Osteoblast (primary cell): ENCODE measurements at places on chromosomes 5 and 9. TPM values are rescaled to one million over a fixed set of nuclear protein-coding genes. Genes with fewer than 3 reads are reported as not detected.
A peak's percentile ranks its signal among the peaks of the same experiment; 100 is the strongest.

DNA sequence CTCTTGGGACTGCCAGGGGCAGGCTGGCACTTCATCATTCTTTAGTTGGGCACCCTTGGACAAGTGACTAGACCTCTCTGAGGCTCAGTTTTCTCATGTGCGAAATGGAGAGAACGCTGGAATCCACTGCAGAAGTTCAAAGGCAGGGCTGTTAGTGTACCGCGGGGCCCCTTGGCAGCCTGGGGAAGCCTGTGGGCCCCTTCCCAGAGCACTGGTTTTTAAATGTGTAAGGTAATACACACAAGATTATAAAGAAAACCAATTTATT lies 209.5 kb upstream of the MVB12B start:
- DNase-seq = no peak
- H3K36me3 ChIP-seq = no peaks in the 10 kb centered on the region
- H3K27me3 ChIP-seq = peaks cover 9% of the 10 kb centered on the region
- no peak overlapping the region for H3K4me3 ChIP-seq
- H3K4me1 ChIP-seq = no peaks in the 10 kb centered on the region
- no peak overlapping the region for H3K27ac ChIP-seq

- peaks cover 3% of the 10 kb centered on the region for H3K4me1 ChIP-seq
- H3K36me3 ChIP-seq = no peaks in the 10 kb centered on the region
- H3K4me3 ChIP-seq = no peak overlapping the region
These were observed 13.4 kb upstream of the GRHPR start for GRCh38 chr9:37408933-37409710.

DNA sequence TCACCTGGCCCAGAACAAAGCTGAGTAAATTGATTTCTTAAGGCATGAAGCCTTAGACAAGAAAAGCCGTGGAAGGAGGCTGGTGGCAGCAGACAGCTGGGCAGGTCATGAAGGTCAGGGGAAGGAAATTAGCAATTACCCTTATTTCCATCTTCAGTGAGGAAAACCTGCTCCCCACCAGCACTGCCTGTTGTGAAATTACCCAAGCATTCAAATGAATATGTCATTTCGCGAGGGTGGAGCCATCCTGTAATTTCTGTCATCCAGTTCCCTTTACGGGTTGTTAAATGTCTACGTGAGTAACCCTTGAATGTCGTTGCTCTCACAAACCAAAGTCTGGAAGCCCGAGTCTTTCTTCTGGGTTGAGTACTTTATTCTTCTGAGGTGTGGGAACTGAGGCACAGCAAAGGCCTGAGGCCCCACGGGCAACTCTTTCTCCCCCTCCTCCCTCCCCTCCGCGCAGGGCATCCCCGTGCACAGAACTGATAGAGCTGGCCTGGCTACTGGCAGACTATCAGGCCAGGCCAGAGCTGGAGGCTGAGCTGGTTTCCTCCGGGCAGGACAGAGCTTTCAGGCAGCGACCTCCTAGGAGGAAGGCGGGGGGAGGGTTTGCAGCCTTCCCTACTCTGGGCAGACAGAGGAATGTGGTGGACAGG lies 22.0 kb upstream of the AK3 start:
- peaks cover 4% of the 10 kb centered on the region for H3K27me3 ChIP-seq
- H3K27ac ChIP-seq = no peak overlapping the region
- DNase-seq = peak; percentile 73
- no peaks in the 10 kb centered on the region for H3K36me3 ChIP-seq
- H3K4me3 ChIP-seq = peak overlapping the region; percentile 54

- H3K4me1 ChIP-seq = no peaks in the 10 kb centered on the region
- no peak for DNase-seq
- no peak overlapping the region for H3K4me3 ChIP-seq
- no peak overlapping the region for H3K27ac ChIP-seq
These were observed 2209.2 kb downstream of the MAT2B start for GRCh38 chr5:165714598-165714997.

GRCh38 chr5:157203417-157203816 lies 22.8 kb downstream of the ITK start:
- no peaks in the 10 kb centered on the region for H3K4me1 ChIP-seq
- H3K27ac ChIP-seq = no peak overlapping the region
- no peak overlapping the region for H3K4me3 ChIP-seq
- DNase-seq = no peak

GRCh38 chr9:35553670-35554543 lies 51.2 kb upstream of the TESK1 start:
- H3K27me3 ChIP-seq = no peaks in the 10 kb centered on the region
- DNase-seq = peak; percentile 94
- H3K4me1 ChIP-seq = peaks cover 30% of the 10 kb centered on the region
- H3K36me3 ChIP-seq = peaks cover 57% of the 10 kb centered on the region
- H3K4me3 ChIP-seq = no peak overlapping the region

DNA sequence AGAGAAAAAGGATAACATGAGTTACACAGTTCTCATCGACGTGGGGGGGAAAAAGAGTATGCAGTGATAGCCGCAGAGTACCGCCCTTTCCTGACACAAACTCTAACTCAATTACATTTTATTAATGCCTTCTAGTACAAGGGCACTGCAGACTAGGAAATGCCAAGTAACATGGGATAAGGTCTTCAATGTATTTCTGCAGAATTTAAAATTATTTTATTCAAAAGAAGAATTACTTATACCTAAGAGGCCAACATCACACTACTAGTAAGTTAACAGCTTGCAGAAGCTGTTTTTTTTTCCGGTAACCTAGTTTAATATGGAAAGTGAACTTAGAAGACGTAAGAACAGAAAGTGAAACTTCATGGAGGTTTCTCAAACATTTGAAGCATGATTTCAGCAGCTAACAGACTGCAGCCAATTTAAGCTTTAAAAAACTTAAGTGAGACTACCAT lies 3.9 kb downstream of the SETX start:
- no peaks in the 10 kb centered on the region for H3K27me3 ChIP-seq
- DNase-seq = no peak
- peaks cover 28% of the 10 kb centered on the region for H3K4me1 ChIP-seq
- H3K4me3 ChIP-seq = peak overlapping the region; percentile 14

The IL5 gene
- total RNA-seq = not detected in 2 replicates

The P4HA2 gene
- 155 and 186 TPM in 2 replicates for total RNA-seq

The CDC20B gene
- not detected in 2 replicates for total RNA-seq

The PCDHA7 gene
- total RNA-seq = 0.59 and 0.72 TPM in 2 replicates
